Activated T-helper 2 cell treated with anti-CD3 and anti-CD28 coated beads, Interferon-gamma antibody, Interleukin-2, Interleukin-4, amounts not matched to agents 10 μg/mL and 5 μg/mL and 100 μg/mL, durations not matched to agents 14 hours and 24 hours and 36 hours (primary cell): ENCODE measurements at places on chromosomes 12 and 14. TPM values are rescaled to one million over a fixed set of nuclear protein-coding genes. Genes with fewer than 3 reads are reported as not detected.

GRCh38 chr14:45364565-45365156 lies 111.7 kb upstream of the MIS18BP1 start:
- DNase-seq, result no peak
- no peaks in the 10 kb centered on the region for H3K36me3 ChIP-seq
- H3K4me3 ChIP-seq, result no peak overlapping the region
- H3K27me3 ChIP-seq, result no peaks in the 10 kb centered on the region

GRCh38 chr12:85693093-85693665 lies 143.0 kb downstream of the RASSF9 start:
- no peaks in the 10 kb centered on the region for H3K27me3 ChIP-seq
- no peak overlapping the region for H3K4me3 ChIP-seq
- no peak overlapping the region for H3K27ac ChIP-seq
- no peaks in the 10 kb centered on the region for H3K4me1 ChIP-seq
- no peak for DNase-seq
- no peaks in the 10 kb centered on the region for H3K36me3 ChIP-seq

The MYO1A gene
- total RNA-seq, result 2.4 and 4.2 TPM in 2 replicates

DNA sequence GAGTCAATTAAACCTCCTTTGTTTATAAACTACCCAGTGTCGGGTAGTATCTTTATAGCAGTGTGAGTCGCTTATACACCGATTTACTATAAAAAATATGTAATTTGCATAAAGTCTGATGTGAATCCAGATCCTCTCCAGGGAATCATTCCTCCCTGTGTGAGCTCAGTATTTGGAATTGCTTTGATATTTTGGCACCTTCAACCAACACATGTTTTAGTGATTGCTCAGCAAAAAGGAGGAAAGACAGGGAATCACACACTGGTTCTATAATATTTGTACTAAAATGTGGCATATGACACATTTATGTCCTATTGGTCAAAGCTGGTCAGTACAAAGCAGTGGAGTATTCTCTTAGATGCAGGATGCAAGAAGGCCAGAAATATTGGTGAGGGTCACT lies 703.9 kb upstream of the ATXN7L3B start:
- H3K27me3 ChIP-seq, result no peaks in the 10 kb centered on the region
- H3K4me1 ChIP-seq, result no peaks in the 10 kb centered on the region
- H3K4me3 ChIP-seq, result no peak overlapping the region
- H3K36me3 ChIP-seq, result no peaks in the 10 kb centered on the region

The DIO2 gene
- not detected in 2 replicates for total RNA-seq

- no peaks in the 10 kb centered on the region for H3K27me3 ChIP-seq
- H3K4me1 ChIP-seq, result no peaks in the 10 kb centered on the region
- no peak overlapping the region for H3K4me3 ChIP-seq
- DNase-seq, result no peak
Observed at GRCh38 chr12:20398686-20399085, 30.3 kb downstream of the PDE3A start.

The MYF5 gene
- not detected in 2 replicates for total RNA-seq

The C1QL4 gene
- not detected in 2 replicates for total RNA-seq

The DLK1 gene
- not detected in 2 replicates for total RNA-seq

DNA sequence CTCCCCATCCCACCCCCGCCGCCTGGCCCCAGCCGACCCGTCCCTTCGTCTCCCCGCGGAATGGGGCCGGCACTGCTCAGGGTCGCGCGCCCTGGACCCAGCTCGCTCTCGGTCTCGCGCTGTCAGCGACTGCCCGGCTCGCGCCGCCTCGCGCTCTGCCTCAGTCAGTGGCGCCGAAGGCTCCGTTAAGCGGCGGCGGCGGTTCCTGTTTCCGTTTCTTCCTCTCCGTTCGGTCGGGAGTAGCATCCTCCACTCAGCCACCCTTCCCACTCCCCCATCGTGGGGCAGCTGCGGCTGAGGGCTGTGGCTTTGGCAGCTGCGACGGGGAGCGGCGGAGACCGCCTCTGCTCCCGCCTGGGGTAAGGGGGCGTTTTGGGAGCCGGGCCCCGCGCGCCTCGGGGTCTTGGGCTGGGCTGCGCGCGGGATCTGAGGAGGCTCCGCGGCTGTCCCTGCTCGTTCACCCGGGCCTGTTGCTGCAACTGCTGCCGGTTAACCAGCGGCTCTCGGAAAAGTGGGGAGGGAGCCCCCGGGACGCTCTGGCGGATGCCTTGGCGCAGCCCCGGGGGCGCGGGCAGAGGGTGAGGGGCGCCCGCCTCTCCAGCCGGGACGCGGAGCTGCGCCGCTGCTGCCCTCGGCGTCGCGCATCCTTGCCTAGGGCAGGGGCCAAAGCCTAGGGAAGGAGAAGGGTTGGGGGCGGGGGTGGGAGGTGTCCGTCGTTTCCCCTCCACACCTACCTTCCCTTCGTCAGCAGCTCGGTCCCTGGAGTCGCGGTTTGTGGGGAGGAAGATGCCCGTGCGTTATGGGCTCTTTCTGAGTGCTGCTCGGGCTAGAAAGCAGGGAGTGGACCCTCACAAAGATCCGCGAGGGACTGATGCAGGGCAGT lies 567 bp downstream of the FUT8 start:
- peaks cover 37% of the 10 kb centered on the region for H3K4me1 ChIP-seq
- H3K4me3 ChIP-seq, result peak overlapping the region; percentile 95
- no peaks in the 10 kb centered on the region for H3K27me3 ChIP-seq
- peaks cover 15% of the 10 kb centered on the region for H3K36me3 ChIP-seq
- no peak for DNase-seq
- H3K27ac ChIP-seq, result peak overlapping the region; percentile 85

The NTS gene
- total RNA-seq, result not detected in 2 replicates

GRCh38 chr12:63400718-63401117 lies 249.7 kb upstream of the AVPR1A start:
- H3K27me3 ChIP-seq, result no peaks in the 10 kb centered on the region
- H3K27ac ChIP-seq, result no peak overlapping the region
- no peak for DNase-seq
